Activated T-helper 1 cell treated with anti-CD3 and anti-CD28 coated beads, Interleukin-2, amount 50 U/mL, for 16 hours (primary cell): ENCODE measurements at places on chromosomes 5 and 9.

DNA sequence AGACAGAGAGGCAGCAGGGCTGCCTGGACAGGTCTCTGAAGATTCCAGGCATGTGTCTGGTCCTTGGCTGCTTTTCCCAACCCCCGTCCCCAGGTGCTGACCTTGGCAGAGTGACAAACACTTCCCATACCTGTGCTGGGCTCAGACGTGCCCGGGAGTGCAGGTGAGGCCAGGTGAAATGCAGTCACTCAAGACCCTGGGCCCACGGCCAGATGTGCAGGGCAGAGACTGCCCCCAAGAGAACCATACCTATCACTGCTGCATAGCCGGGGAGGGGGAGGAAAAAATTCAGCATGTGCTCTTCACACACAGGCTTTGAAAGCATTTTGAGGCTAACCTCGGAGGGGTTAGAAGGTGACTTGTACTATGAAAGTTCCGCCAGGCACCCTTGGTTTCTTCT lies 22.6 kb downstream of the CCNJL start:
- DNase-seq, result no peak

GRCh38 chr9:131651599-131651998 lies 88.3 kb downstream of the RAPGEF1 start:
- no peak for DNase-seq

GRCh38 chr5:139126711-139127111 lies 71.5 kb downstream of the SIL1 start:
- no peak for DNase-seq

- DNase-seq, result no peak
Measured at GRCh38 chr9:130607640-130608420, 28.5 kb downstream of the FUBP3 start.

GRCh38 chr5:142433526-142434321 lies 108.9 kb upstream of the SPRY4 start:
- DNase-seq, result no peak

- DNase-seq, result no peak
Measured at GRCh38 chr5:168039566-168040248, 251.7 kb upstream of the WWC1 start.

- DNase-seq, result no peak
Measured at GRCh38 chr9:87263291-87263690, 234.4 kb upstream of the DAPK1 start.

DNA sequence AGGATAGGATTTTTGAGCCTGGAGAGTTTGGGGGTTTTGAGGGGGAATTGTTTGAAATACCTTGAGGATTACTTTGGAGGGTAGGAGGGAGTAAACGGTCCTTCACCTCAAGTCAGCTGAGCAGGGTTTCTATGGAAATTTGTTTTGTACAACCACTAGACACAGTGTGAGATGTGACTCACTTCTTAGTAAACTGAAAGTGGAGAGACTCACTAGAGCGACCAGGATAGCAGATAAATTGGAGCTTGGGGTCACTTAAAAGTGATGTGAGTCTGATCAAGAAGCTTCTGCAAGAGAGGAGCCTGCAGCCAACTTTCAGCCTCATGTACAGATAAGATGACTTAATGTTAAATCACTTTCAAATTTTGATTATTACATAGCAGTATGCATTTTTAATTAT lies 1945.9 kb upstream of the NUDT12 start:
- DNase-seq, result no peak

DNA sequence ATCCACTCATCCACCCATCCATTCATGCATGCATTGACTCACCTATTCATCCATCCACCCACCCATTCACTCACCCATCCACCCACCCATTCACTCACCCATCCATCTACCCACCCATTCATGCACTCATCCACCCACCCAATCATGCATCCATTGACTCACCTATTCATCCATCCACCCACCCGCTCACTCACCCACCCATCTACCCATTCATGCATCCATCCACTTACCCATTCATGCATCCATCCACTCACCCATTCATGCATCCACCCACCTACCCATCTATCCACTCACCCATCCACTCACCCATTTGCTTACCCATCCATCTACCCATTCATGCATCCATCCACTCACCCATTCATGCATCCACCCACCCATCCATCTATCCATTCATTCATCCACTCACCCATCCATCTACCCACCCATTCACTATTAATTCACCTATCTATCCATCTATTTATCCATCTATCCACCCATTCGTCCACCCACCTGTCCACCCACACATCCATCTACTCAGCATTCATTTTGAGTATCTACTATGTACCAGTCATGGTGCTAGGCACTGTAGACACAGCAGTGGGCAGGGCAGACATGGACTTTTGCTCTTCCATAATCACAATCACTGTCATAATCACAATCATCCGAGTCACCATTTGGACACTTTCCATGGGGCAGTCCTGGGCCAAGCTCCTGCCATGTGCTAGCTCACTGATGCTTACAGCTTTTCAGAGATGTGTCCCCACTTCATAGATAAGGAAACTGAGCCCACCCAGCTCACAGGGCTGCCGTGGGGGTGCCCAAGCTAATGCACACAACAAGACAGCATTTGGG lies 34.4 kb downstream of the HMCN2 start:
- no peak for DNase-seq
